ENCODE measurements at places on chromosomes 1 and 21.

- peak; percentile 57 for DNase-seq
These were observed 30.5 kb downstream of the BATF3 start for GRCh38 chr1:212669102-212669501.

DNA sequence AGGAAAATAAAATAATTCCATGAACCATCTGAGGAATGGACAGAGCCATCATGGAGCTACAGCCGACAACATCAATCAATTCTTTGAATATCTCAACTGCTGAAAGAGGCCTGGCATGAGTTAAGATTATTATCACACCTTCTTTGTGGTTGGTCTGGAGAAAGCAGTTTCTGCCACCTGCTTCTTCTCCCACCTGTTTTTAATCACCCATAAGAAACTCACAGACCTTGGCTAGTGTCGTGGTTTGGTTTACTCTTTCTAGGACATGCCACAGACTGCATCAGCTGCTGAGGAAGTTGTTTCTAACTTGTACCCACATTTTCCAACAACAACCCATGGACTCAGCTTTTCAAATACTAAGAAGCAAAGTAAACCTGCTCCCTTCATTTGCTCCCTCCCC is 65.6 kb downstream of the NTPCR start:
- DNase-seq: no peak

DNA sequence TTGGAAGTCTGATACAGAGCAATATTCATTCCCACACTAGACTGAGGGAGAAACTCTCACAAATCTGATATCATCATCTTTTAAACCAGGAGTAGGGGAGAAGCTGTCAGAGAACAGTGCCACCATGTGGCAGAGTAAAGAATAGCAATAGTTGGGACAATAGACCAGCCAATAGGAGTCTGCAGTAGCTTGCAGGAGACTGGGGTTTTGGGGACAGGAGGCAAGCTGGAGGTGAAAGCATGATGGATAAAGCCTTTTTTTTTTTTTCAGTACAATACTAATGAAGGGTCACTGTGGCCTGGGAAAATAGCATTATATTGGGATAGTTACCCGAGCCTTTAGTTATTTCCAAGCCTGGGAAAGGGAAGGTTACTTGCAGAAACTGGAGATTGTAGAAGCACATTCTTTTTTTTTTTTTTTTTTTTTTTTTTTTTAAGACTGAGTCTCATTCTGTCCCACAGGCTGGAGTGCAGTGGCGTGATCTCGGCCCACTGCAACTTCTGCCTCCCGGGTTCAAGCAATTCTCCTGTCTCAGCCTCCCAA is 120.7 kb downstream of the S1PR1 start:
- DNase-seq: peak; percentile 85

DNA sequence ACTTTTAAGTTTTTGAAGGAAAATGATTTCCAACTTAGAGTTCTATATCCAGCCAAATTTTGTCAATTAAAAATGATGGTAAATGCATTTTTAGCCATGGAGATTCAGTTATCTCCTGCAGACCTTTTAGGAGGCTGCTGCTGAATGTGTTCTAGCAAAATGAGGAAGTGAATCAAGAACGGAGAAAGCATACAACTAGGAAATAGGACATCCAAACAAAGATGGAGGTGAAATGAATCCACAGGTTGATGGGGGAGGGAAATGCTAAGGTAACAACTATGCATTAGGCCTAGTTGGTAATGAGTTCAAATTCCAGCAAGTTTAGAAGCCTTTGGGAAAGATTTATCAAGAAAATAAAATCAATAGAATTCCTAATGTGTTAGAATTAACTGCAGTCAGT is 80.5 kb downstream of the FNBP1L start:
- DNase-seq: peak; percentile 80

GRCh38 chr1:54200519-54200997 is 591 bp downstream of the MRPL37 start:
- no peak for DNase-seq

DNA sequence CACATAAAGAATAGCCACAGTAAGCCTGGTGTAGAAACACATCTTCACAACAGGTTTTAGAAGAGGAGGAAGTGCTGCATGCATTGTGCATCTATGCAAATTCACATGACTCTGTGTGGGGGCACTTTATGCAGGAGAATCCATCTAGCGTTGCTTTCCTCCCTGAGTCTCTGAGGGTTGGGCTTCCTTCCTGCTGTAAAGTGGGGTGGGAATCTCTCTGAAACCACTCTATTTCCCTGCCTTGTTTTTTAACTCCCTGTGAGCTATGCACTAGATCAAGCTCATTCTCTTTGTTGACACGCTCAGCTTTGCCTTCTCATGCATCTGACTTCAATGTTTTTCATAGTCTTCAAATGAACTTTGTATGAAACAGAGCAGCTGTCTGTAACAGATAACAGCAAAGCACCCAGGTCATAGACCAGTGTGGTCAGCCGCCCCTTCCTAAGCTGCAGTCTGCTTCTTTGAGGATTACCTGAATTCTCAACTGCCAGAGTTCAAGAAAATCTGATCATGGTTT is 102.7 kb upstream of the DPH5 start:
- peak; percentile 80 for DNase-seq

Measured in Kasumi-1 (cell line).